Inflammatory macrophage treated with lipopolysaccharide for 1 hour (primary cell): ENCODE measurements at places on chromosomes 2 and 18.
A peak's percentile ranks its signal among the peaks of the same experiment; 100 is the strongest.

GRCh38 chr2:9057939-9058761 is 54.7 kb upstream of the MBOAT2 start:
- DNase-seq: no peak

- peak; percentile 29 for DNase-seq
Observed at GRCh38 chr2:97656905-97657587, 6.8 kb downstream of the ACTR1B start.

- no peak for DNase-seq
Observed at GRCh38 chr2:67806816-67807215, 256.0 kb downstream of the C1D start.

GRCh38 chr2:168006498-168006897 is 240.9 kb downstream of the STK39 start:
- DNase-seq: no peak

DNA sequence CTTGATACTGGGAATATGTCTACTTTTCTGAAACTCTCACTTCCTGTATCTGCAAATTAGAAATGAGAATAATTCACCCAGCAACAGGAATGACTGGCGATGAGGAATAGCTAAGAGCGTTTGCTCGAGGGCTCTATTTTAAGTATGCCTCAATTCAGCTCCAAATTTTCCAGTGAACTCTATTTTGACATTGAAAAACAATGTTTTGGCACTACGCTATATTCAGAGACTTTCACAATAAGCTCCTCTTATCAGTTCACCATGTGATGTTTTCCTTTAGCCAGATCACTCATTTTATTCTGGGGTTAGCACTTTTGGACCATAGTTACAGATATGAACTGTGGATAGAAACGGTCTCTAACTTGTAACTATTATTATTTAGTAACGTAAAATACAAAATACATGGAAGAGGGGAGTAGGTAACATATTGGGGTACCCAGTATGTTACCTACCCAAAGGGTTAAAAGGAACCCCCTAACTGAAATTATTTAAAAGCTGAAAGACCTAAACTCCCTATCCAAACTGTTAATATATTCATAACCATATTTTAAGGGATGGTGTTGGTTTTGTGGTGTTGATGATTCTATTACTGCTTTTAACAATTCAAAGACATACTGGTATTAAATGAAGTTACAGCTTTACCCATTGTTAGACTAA is 28.1 kb downstream of the SLC40A1 start:
- no peak for DNase-seq

- no peak for DNase-seq
Observed at GRCh38 chr2:215758691-215759090, 254.7 kb downstream of the MREG start.

DNA sequence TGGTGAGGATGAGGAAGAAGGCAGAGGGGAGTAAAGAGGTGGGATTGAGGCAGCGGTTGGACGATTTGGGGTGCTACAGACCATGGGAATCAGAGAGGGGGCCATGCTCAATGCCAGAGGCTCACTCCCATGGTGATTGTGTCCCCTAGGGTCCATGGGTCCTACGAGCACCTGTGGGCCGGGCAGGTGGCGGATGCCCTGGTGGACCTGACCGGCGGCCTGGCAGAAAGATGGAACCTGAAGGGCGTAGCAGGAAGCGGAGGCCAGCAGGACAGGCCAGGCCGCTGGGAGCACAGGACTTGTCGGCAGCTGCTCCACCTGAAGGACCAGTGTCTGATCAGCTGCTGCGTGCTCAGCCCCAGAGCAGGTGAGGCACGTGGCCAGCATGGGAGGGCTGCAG is 5.2 kb downstream of the CAPN10 start:
- DNase-seq: no peak

GRCh38 chr2:130347220-130347925 is 4.7 kb downstream of the IMP4 start:
- no peak for DNase-seq

- no peak for DNase-seq
Observed at GRCh38 chr2:439556-440402, 151.9 kb upstream of the ALKAL2 start.

- no peak for DNase-seq
Observed at GRCh38 chr2:61380056-61380881, 90.6 kb downstream of the USP34 start.

GRCh38 chr2:19479666-19480065 is 121.2 kb upstream of the OSR1 start:
- DNase-seq: no peak

- no peak for DNase-seq
Observed at GRCh38 chr2:143616452-143616851, 487.2 kb downstream of the ARHGAP15 start.

DNA sequence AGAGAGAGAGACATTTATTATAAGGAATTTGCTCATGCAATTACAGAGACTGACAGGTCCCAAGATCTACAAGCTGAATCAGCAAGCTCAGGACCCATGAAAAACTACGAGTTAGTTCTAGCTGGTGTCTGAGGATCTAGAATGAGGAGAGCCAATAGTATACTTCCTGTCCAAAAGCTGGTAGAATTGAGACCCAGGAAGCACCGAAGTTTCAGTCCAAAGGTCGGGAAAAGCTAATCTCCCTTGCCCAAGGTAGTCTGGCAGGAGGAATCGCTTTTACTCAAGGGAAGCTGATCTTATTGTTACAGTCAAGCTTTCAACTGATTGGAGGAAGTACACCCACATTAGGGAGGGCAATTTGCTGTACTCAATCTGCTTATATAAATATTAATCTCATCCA is 389.6 kb downstream of the ADCYAP1 start:
- no peak for DNase-seq

DNA sequence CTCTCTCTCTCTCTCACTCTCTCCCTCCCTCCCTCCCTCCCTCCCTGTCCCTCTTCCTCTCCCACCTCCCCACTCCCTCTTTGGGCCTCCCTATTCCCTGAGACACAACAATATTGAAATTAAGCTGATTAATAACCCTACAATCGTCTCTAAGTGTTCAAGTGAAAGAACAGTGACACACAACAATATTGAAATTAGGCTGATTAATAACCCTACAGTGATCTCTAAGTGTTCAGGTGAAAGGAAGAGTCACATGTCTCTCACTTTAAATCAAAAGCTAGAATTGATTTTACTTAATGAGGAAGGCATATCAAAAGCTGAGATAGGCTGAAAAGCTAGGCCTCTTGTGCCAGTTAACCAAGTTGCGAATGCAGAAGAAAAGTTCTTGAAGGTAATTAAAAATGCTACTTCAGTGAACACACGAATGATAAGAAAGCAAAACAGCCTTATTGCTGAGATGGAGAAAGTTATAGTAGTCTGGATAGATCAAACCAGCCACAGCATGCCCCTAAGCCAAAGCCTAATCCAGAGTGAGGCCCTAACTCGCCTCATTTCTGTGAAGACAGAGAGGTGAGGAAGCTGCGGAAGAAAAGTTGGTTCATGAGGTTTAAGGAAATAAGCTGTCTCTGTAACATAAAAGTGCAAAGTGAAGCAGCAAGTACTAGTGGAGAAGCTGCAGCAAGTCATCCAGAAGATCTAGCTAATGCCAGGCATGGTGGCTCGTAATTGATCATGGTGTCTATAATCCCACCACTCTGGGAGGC is 21.3 kb downstream of the MALT1 start:
- no peak for DNase-seq

GRCh38 chr2:121068851-121069250 is 216.2 kb downstream of the TFCP2L1 start:
- DNase-seq: no peak

DNA sequence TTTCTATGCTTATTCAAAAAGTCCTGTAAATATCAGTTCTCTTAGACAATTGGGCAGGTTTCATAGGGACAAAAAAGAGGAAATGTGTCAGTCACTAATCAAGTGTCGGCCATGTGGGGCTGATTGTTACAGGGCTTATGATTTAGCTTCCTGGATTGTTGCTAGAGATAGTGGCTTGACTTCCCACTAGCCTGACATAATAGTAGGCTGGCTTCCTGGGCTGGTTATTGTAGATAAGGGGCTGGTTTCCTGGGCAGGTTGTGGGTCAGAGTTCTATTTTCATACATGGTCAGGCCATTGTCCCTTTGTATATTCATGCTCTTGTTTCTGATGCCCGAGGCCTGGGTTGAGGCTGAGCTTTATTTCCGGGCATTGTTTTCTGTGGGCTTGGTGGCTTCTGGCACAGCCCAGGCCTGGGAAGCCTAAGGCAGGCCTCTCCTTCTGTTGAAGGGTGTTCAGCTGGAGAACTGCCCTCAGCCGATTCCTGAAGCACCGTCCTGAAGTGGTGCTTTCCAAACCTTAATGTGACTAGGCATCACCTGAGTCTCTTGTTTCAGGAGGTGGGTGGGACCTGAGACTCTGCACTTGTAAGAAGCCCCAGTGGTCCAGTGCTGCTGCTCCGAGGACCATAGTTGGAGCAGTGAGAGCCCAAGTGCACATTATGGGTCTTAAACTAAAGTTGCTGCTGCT is 37.0 kb downstream of the CD8B2 start:
- no peak for DNase-seq
